Pancreas (tissue), 10 donors: ENCODE measurements at places on chromosomes 3 and 15. TPM values are rescaled to one million over a fixed set of nuclear protein-coding genes. Genes with fewer than 3 reads are reported as not detected.

DNA sequence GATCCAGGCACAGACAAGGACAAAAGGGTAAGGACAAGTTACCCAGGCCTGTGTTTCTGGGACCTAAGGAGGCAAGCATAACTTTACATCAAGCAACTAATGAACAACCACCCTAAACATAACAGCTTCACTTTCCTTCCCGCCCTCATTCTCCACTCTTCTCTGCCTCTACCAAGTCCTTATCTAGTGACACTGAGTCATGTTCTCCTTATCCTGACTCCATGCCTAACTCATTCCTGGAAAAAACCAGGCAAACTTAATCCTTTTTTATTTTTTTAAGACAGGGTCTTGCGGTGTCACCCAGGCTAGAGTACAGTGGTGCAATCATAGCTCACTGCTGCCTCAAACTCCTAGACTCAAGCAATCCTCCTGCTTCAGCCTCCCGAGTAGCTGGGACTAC is 44.5 kb downstream of the TMEM44 start:
- DNase-seq, result no peak

- DNase-seq, result no peak
These were observed 75.3 kb downstream of the MYLK start for GRCh38 chr3:123808812-123809211.

- DNase-seq, result no peak
These were observed 17.7 kb downstream of the FOXB1 start for GRCh38 chr15:60021589-60022378.

GRCh38 chr15:81400640-81401236 is 26.7 kb upstream of the TMC3 start:
- no peak for DNase-seq

DNA sequence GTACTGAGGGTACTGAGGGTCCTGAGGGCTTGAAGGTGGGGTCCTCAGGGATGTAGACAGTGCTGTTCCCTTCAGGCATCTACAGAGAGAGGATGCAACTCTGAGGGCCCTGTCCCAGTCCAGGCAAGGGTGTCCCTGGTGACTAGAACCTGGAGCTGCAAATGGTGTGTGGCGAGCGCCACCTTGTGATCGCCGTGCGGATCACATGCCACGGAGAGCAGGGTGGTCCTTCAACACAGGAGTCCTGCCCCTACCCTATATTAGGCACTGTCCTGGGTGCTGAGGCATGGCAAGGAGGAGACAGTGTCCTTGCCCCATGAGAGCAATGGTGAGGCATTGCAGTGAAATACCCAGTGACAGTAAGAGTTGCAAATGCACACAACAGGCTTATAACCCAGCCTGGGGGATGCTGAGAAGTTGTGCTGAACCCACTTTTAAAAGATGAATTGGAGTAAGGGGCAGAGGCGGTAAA is 23.6 kb downstream of the RHCG start:
- peak; percentile 75 for DNase-seq

- DNase-seq, result no peak
These were observed 639 bp downstream of the MKRN3 start for GRCh38 chr15:23566071-23566554.

GRCh38 chr15:60905587-60905986 is 323.5 kb downstream of the RORA start:
- no peak for DNase-seq

DNA sequence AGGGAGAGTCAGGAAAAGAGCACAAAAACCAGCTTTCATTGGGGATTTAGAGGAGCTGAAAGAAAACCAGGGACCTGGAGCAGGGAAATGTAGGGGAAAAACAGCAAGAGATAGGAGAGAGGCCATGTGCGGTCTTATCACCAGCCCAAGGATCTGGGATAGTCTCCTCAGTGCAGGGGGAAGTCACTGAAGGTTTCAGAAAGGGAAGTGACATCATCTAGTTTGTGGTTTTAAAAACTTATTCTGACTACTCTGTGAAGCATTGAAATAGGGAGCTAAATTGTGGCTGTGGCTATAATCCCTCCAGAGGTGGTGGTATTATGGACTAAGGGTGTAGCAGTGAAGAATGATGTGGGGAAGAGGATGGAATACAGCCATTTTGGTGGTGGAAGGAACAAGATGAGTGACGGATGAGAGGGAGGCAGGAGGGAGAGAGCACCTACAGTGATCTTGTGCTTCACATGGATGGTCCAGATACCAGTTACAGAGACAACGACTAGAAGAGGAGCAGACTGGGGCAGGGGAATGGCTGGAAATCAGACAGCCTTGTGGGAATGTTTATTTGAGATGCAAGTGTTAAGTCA is 72.7 kb downstream of the HMG20A start:
- DNase-seq, result no peak

GRCh38 chr3:55202326-55202725 is 274.5 kb upstream of the LRTM1 start:
- no peak for DNase-seq

DNA sequence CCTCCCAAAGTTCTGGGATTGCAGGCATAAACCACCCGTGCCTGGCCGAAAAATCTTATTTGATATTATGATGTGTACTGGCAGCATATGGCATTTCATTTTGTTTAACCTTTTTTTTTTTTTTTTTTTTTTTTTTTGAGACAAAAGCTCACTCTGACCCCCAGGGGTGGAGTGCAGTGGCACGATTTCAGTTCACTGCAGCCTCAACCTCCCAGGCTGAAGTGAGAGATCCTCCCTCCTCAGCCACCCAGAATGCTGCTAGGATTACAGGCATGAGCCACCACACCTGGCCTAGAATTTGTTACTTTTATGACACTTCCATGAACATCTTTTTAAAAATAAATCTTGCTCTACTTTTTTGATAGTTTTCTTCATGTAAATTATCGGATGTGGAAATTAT is 12.0 kb downstream of the TERB2 start:
- no peak for DNase-seq

DNA sequence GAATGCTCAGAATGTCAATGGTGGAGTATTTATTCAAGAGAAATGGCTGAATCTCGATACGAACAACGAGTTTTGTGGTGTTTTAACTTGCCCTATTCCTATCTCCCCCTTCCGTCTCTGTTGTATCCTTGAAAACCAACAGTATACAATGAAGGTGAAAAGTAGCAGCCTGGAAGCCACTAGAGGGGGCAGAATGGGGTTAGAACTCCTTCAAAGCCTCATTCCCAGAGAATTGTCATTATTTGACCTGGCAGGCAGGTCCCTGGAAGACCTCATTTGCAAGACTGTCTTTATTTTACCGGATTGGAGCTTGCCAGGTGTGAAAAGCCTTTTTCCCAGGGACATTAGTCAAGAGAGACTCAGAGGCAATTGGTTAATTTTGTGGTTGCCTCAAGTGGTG is 139.4 kb downstream of the LRRC28 start:
- DNase-seq, result no peak

GRCh38 chr15:39016706-39017105 is 452.1 kb upstream of the RASGRP1 start:
- no peak for DNase-seq

- DNase-seq, result no peak
These were observed 30.0 kb upstream of the TRAK1 start for GRCh38 chr3:42061025-42061712.

DNA sequence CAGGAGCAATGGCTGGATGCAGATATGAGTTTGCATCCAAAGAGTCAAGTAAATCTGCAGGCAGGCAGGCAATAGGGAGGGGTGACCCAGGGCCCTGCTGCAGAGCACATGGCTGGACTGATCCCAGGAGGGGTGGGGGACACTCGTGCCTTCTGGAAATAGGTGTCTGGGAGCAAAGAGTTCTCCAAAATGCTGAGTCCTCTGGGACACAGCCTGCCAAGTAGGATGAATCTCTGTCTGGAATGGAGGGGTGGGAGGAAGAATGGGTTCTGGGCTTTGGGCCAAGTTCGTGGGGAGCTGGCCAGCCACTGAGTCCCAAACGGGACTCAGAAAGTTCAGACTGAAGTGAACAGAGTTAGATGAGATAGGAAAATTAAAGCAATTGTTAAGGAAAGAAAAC is 214.5 kb downstream of the MTHFS start:
- no peak for DNase-seq

DNA sequence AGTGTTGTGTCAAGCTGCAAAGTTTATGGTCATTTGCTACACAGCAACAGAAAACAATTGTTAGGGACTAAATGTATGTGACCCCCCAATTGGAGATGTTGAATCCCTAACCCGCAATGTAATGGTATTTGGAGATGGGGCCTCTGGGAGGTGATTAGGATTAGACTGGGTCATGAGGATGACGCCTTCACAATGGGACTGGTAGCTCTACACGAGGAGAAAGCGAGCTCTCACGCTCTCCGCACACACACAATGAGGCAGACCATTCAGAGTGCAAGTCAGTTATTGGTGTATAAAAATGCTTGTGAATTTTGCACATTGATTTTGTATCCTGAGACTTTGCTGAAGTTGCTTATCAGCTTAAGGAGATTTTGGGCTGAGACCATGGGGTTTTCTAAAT is 116.9 kb upstream of the NSMCE3 start:
- no peak for DNase-seq

DNA sequence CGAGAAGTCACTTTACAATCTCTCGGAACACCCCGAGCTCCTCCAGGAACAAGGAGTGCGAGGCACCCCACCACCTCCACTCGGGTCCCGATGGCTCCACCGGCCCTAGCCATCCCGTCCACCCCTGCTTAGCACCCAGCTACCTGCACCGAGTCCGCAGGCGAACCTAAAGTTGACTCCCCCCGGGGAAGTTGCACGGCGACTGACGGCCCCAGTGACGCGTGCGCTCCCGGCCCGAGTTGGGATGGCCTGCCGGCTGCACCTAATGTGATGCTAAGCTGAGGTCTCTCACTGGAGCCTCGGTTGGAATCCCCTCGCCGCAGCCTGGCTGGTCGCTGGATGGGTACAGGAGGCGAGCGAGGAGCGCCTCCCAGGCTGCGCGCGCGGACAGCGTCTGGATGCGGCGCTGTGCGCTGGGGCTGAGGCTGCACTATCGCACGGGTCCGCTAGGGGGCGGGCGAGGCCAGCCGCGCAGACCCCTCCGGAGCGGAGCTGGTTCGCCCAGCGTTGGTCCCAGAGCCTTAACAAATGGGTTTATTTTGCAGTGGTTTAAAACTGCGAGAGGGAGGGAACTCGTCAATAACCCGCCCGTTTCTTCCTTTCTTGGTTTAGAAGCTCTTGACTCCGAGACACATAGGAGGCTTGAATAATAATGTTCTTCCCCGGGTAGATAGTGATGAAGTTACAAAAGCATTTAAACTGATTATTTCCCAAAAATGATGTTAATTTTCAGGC is at the start of gene OXTR:
OXTR (minus strand) TSS at position 526 of the 735 bp plus-strand sequence. CDS start 1,426 bp downstream, outside the sequence.
- DNase-seq, result peak; percentile 53

GRCh38 chr3:155079746-155080487 is at the start of gene MME:
Gene MME (plus strand): TSS chr3:155080319. CDS start chr3:155084168, 3,849 bp downstream.
- peak; percentile 22 for DNase-seq

- no peak for DNase-seq
These were observed 8.4 kb downstream of the STT3B start for GRCh38 chr3:31541089-31541488.

DNA sequence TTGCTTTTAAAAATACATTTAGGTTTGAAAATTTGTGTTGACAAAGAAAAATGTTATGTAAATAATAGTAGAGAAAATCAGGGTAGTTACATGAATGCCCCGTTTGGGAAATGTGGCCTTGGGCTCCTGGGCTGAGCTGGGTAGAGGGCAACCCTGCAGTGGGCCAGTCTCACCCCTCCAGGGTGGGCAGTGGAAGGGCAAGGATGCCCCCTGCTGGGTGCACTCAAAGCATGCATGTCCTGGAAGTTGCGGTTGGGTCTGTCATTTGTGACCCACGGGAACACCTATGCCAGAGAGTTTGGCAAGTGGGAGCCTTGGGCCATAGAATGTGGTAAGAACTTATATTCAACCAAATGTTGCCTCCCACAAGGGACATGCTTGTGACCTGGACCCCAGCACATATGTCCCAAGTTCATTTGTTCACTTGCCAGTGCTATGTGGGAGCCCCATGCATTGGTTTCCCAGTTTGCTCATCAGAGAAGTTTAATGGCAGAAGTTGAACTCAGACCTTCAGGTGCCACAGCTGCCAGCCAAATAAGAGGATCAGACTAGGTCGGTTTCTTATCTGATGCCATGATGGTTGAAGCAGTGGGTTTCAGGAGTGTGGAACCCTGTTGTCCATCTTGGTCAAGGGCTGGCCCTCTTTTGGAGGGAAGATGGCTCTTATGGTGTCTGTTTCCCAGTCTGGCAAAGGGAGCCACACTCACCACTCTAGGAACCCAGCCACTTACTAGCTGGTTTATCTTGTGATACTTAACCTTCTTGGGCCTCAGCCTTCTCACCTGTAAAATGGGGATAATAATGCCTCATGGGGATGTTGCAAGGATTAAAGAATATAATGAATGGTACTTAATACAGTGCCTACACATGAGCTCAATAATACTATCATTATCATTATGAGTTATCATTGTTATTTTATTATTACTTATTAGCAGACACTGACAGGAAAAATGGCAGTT is 2.5 kb upstream of the PLCB2 start:
- DNase-seq, result peak; percentile 52

DNA sequence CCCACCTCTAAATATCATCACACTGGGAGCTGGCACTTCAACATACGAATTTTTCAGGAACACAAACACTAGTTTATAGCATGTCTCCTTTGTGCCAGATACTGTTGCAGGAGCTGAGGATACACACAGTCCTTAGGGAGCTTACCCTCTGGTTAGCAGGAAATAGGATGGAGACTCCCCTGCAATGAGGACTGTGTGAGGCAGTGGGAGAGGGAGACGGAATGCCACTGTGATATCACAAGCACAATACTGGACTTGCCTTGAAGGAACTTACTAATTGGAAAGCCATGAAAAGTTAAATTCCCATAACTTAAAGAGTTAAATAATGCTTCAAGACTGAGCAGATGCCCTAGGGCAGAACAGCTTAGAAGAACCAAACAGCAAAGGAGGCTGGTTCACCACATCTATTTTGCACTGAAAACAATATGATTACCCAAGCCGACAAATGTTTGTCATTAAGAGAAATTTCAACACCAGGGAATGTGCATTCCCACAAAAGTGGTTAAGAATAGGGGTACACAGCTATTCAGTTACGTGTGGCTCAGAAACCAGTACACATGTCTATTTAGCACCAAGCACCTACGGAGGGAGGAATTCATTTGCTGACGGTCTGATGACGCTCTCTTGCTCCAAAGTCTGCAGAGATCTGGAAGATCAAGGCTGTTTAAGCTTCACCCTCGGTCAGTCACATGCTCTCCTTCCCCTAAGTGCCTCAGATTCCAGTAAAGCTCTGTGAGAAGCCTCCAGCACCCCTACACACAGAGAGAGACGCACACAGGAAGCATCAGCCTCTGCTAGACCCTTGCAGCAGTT is 5.2 kb downstream of the TBC1D2B start:
- DNase-seq, result no peak

PLSCR2 gene
- total RNA-seq, result 0.83 TPM

TM2D3 gene
- total RNA-seq, result 33.5 TPM

EIF3J gene
- total RNA-seq, result 88.2 TPM

KBTBD13 gene
- not detected for total RNA-seq

KLHL6 gene
- total RNA-seq, result 0.20 TPM

SLC22A14 gene
- total RNA-seq, result not detected

IMP3 gene
- 19.4 TPM for total RNA-seq

STRIT1 gene
- not detected for total RNA-seq
